ENCODE measurements at places on chromosomes 2 and 18.
A peak's percentile ranks its signal among the peaks of the same experiment; 100 is the strongest.

DNA sequence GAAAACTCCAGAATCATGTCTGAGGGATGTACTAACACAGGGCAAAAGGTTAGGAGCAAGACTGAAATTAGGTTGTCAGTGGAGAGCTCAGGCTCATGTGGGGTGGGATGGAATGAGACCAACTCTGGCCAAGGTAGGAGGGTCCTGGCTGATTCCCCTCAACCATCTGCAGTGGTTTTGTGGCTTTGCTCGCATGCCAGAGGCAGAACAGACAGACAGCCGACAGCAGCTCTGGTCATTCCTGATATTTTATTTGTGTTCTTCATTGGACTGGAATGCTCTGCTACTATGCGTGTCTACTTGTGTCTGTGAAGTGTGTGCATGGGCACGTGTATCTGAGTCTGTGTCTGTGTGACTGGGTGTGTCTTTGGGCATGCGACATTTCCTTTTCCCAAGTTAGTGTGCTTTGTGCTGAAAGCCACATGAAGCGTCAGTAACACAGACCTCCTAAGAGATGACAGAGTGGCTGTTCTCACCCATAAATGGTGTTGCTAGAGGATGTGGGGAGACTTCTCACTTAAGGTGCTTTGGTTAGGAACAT lies 239.5 kb downstream of the CNTNAP5 start:
- peak; percentile 90 for DNase-seq

DNA sequence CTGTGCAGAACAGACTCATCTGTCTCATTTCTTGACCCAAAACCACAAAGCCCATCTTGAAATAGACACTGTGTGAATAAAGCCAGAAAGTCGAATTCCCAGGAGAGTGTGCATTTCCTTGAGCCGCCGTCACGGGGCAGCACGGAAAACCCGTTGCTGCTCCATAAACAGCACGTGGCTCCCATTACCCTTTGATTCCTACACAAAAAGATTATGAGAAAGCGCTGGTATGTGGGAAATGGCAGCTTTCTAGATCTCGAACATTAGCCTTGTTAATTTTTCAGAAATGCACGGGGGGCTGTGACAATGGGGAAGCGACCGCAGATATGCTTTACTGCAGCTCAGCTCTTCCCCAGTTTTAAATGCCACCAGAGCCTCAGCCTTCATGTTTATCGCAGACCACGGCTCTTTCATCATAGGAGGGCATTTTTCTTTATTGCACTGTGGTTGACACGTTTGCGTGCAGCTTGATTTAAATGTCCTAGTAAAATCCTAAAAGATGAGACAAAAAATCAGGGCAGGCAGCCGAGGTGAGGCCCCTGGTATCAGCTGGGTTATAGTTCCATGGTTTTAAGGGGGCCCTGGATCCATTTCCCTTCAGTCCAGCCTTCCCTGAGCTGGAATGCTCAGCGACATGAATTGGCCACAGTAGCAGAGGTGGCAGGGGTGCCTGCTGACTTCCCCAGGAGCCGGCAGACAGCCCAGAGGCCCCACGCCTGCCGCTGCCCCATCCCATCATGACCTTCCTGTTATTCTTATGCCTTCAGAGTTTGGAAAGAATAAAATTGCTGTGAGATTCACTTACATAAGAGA lies 249.3 kb downstream of the NDUFA10 start:
- DNase-seq, result peak; percentile 52

DNA sequence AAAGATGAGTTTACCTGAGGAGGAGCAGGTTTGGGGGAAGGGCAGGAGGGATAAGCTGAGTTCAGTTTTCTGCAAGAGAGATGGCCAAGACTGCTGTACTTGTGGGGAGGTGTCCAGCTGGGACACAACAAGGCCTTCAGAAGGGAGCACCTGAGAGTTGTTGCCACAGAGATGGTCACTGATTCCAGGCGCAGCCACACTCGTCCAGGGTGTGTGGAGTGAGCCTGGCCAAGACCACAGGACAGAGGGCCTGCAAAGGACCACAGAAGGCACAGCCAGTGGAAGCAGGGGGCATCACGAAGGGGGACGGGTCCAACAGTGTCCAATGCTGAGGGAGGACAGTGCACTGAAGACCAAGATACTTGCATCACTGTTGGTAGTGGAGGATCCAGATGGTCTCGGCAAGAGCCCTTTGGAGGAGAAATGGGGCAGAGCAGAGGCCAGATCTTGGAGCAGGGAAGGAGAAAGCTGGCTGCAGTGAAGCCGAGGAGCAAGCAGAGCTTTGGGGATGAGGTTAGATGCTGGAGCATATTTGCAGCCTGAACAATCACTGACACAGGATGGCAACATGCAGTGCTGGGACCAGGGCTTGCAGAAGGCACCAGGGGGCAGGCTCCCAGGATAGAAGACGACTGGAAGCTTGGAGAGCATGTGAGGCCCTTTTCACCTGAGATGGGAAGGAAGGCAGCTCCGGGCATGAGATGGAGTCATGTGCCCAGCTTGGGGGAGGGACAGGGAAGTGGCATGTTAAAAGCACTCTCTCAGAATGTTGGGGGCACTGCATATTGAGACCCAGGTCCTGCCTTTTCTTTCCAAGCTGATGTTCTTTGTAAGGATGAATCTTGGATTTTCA lies 214.0 kb downstream of the CYP26B1 start:
- peak; percentile 51 for DNase-seq

DNA sequence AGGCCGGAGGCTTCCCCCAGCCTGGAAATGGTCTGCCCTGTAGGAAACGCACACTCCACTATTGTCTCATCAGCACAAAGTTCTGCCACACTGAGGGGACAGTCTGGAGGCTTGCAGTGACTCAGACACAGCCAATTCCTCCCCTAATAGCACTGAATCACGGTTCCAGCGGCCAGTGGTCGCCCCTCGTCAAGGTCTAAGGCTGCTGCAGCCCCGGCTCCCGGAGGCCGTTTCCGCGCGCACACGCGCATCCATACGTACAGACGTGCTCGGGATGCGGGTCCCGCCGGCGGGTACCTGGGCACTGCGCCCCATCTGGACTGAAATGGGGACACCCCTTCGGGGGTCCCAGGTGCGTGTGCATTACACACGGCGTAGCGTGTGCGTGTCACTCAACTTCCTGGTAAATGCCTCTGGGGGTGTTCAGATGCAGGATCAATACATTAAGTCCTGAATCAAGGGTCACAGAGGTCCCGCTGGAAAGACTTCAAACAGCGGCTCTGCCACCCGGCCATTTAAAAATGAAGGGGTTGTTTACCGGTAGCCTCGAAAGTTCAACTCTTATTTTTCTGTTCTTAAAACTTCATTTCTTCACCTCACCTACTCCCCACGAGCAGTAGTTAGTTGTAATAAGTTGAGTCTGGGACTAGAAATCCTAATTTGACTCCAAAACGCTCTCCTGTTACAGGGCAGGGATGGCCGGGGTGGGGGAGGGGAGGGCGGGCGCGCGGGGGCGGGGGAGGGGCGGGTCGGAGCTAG lies 572 bp upstream of the ZNF516 start:
- peak; percentile 77 for DNase-seq

GRCh38 chr2:123165616-123166015 lies 859.5 kb upstream of the CNTNAP5 start:
- DNase-seq, result no peak

DNA sequence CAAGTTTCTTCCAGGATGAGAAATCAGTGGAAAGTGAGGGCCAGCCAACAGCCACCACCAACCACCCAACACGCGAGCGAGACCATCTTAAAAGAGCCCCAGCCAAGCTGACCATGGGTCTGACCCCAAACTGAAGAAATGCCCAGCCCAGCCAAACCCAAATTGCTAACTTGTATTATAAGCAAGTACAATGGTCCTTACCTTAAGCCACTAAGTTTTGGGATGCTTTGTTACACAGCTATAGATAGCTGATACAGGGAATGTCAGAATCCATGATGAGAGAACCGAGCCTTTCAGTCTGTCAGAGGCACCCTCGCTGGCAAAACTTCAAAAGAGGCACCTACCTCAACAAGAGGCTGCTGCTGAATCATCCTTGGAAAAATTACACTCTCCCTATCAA lies 17.0 kb downstream of the STK39 start:
- no peak for DNase-seq

- DNase-seq, result no peak
Observed at GRCh38 chr2:134540990-134541389, 177.8 kb downstream of the TMEM163 start.

DNA sequence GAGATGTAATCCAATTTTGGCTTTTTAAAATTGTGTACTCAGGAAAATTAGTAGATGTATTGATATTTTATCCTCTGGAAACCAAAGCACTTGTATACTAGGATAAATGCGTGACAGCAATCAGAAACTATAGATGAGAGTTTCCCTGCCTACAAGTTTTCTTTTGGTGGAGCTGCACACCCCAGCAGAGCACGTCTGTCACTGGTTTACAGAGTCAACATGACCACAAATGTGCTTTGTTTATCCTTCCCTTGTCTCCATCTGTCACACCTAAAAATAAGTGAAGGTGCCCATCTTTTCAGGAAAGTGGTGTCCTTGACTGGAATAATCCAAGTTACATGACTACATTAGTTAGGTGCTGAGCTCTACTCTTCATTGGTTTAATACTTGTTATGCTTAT lies 210.4 kb upstream of the DSEL start:
- no peak for DNase-seq

- DNase-seq, result no peak
Observed at GRCh38 chr2:177972782-177973181, 99.8 kb downstream of the PDE11A start.

- no peak for DNase-seq
Observed at GRCh38 chr2:27441958-27442919, at the start of gene KRTCAP3. TSS of gene KRTCAP3 (plus strand) at chr2:27442381. CDS start at chr2:27442413, 32 bp downstream.

DNA sequence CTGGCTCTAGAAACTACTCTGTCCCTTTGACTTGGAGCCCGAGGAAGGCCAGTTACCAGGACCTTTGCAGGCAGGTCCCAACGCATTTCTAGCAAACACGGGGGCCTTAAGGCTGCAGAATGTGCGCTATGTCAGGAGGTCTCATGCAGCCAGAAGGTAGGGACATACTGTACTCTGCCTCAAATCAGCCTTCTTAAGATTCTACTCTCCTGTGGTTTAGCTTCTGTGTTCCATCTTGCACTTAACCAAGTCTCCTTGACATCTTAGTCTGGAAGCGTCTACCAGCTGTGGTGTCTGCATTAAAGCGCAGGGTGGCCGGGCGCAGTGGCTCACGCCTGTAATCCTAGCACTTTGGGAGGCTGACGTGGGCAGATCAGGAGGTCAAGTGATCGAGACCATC lies 65.5 kb downstream of the STEAP3 start:
- no peak for DNase-seq

DNA sequence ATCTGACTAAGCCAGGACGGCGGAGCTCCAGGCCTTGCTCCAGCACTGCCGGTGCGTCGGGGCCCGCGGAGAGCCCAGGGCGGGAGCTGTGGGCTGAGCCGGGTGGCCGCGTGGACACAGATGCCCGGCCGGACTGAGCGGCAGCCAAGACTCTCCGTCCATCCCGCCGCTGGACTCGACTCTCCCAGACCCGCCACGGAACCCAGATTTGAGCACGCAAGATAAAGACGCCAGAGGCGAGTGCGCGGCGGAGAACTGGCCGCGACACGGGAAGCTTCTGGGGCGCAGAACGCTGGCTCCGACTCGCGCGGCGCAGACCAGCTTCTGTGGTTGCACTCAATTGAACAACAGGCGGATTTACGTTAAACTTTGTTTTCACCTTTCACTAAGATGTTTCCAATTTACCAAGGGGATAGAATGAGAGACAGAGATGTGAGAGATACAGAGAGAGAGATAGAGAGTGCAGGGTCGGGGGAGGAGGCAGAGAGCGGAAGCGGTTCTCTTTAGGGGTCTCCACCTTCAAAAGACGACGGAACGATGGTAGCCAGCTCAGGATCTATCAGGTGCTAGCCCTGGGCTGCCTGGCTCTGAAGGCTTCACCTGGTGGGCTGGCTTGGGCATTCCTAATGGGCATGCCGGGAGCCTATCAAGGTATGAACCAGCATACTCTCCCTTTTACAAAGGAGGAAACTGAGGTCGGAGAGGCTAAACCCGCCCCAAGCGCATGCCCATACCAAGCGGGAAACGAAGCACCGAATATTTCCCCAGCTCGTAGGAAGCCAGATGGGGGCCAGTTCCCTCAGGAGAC lies 10.4 kb upstream of the EN1 start:
- DNase-seq, result no peak

DNA sequence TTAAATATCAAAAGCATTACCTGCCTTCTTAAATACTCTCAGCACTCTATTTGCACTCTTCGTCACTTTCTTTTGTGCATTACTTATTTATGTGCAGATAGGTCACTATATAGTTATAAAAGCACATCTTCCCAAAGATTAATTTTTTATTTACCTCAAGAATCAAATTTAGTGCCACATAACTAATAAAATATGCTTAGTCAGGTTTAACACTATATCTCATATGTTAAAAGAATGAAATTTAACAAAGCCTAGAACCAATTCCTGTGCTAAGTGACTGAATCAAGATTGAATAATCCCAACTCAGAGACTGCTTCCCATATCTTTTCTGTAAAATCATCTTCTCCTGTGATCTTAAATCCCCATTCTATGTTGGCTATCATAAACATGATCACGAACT lies 957.5 kb upstream of the NXPH2 start:
- no peak for DNase-seq

- no peak for DNase-seq
Observed at GRCh38 chr18:37388413-37388812, 177.2 kb downstream of the CELF4 start.

GRCh38 chr2:187586011-187586641 lies 31.9 kb upstream of the TFPI start:
- DNase-seq, result peak; percentile 44

DNA sequence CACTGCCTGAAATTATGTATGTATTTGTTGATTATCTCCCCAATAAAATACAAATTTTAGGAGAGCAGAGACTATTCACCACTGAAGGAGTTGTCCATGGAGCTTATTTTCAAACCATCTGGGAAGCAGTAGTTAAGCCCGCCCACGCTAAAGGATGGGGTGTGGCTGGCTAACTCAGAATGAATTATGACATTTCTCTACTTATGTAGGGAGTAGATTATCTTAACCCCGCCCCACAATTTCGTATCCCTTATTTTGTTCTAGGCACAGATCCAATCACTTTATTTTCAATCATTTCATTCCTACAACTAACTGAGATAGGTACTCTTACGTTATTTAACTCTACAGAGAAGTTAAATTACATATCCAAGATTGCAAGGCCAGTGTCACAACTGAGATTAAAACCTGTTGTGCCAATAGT lies 1.4 kb upstream of the LAPTM4A start:
- DNase-seq, result peak; percentile 79

DNA sequence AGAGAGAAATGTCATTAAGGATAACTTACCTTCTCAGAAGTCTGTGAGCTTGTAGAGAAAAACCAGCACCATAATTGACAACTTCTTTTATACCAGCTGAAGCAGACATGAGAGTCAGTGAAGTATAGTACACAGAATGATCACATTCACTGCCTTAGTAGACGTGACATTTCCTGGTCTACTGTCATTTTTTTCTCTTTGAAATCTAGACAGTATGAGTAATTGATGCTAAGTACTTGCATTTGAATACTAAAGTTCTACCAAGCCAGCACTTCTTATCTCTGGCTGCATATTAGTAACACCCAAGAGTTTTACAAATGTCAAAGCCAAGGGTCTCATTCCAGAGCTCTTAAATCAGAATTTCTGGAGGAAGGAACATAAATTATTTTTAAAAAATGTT lies 25.4 kb upstream of the ACADL start:
- no peak for DNase-seq

All from fibroblast of skin of right biceps (primary cell).